ENCODE measurements at places on chromosomes 7 and 10.

DNA sequence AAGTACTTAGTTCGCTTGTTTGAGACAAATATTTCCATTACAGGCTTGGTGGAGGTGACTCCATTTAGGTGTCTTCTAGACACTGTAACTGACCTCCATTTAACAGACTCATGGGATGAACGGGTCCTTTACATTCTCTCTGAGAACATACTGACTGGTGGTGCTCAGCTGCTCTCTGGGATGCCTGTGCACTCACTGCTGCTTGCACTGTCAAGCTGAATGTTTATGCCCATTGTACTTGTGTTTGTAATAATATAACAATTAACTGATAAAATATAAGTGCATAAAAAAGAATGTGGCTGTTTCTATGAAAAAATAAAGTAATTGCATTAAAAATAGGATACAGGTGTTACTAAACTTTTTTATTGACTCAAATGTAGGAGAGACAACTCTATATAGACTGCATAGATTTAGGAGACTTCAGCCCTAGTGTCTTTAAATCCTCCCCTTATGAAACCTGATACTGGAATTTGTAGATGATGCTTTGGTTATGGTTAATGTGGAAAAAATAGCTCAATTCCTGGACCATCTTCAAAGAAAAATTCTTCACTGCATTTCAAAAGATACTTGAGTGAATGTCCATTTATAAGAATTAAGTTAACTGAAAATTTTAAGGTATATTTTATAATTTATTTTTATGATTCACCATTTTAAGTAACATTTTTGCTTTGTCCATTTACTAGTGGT lies 85.4 kb downstream of the CDK14 start:
- DNase-seq, result no peak

- no peak for DNase-seq
Observed at GRCh38 chr10:13416760-13417159, 68.7 kb upstream of the SEPHS1 start.

- peak; percentile 83 for DNase-seq
Observed at GRCh38 chr7:19772841-19773760, at the start of gene TMEM196. TMEM196 (minus strand) TSS chr7:19773617; CDS start chr7:19772696, 921 bp downstream.

DNA sequence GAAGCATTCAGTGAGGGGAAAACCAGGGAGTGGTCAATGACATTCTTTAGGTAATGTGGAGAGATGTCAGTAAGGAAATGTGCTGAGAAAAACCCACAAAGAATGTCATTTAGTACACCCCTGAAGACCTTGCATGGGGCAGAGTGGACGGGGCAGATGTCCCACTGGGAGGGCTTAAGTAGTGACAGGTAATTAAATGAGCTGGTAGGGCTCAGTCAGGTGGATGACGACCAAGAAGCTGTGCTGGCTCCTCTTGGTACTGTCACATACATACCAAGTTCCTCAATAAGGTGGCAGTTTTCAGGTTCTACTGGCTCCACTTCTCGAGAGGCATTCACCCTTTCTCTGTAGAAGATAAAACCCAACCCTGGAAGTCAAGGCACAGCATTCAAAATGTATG lies 1.8 kb downstream of the PON3 start:
- no peak for DNase-seq

DNA sequence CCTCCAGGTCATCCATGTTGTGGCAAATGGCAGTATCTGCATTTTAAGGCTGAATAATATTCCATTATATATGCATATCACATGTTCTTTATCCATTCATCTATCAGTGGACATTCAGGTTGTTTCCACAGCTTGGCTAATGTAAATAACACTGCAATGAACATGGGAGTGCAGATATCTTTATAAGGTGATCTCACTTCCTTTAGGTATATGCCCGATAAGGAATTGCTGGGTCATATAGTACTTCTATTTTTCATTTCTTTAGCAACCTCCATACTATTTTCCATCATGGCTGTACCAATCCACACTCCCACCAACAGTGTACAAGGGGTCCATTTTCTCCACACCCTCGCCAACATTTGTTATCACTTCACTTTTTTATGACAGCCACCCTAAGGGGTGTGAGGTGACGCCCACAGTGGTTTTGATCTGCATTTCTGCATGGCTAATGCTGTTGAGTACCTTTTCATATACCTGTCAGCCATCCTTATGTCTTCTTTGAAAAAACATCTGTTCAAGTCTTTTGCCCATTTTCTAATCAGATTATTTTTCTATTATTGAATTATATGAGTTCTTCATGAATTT lies 18.9 kb downstream of the ABI1 start:
- no peak for DNase-seq

- no peak for DNase-seq
Observed at GRCh38 chr7:78879206-78879605, 574.3 kb downstream of the MAGI2 start.

GRCh38 chr10:120400601-120401000 lies 56.4 kb upstream of the PLPP4 start:
- DNase-seq, result no peak

- DNase-seq, result no peak
Observed at GRCh38 chr7:45192621-45193041, 35.0 kb downstream of the RAMP3 start.

DNA sequence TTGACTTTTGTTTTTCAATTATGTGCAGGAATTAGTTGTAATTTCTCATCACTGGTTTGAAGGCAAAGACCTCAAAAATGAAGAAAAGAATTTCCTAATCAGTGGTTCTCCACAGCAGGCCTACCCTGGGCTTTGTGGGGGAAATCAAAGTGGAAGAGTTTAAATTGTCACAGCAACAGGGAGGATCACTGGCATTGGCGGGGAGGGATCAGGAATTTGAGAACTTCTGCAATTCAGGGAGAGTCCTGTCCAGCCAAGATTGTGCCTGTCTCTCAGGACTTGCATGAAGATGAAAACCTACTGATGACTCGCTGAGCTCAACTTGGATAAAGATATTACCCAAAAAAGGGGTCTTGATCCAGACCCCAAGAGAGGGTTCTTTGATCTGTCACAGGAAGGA lies 70.1 kb downstream of the HACD1 start:
- peak; percentile 7 for DNase-seq

DNA sequence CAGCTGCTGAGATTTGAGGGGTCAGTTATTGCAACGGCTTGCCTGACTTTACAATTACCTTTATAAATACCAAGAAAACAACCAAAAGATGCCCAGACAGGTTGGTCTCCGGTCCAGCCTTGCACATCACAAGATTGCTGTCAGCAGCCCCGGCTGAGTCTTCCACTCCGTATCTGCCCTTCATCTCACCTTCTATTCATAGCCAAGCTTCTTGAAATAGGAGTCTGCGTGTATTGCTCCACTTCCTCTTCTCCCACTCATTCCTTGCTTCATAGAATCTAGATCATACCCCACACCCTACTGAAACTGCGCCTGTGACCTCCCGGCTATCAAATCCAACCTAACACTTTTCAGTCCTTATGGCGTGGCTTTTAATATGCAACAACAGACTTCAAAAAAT lies 31.1 kb upstream of the USP6NL start:
- no peak for DNase-seq

- DNase-seq, result peak; percentile 83
Observed at GRCh38 chr7:122885583-122886356, 490 bp downstream of the CADPS2 start.

DNA sequence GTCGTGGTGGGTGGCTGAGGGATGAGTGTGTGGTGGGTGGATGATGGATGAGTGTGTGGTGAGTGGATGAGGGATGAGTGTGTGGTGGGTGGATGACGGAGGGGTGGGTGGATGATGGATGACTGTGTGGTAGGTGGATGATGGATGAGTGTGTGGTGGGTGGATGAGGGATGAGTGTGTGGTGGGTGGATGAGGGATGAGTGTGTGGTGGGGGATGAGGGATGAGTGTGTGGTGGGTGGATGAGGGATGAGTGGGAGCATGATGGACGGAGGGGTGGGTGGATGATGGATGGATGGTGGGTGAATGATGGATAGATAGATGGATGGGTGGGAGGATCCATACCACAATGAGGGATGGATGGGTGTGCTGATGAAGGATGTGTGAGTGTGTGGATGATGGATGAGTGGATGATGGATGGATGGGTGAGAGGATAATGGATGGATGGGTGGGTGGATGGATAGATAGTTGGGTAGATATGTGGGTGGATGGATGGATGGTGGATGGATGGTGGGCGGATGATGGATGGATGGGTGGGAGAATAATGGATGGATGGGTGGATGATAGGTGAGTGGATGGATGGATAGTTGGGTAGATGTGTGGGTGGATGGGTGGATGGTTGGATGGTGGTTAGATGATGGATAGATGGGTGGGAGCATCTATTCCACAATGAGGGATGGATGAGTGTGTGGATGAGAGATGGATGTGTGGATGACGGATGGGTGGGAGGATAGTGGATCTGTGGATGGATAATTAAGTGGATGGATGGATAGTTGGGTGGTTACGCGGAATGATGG lies 266.8 kb downstream of the CELF2 start:
- DNase-seq, result no peak

GRCh38 chr10:43027331-43027955 lies 49.4 kb upstream of the RET start:
- DNase-seq, result no peak

- no peak for DNase-seq
Observed at GRCh38 chr10:129945064-129945463, 19.0 kb downstream of the EBF3 start.

DNA sequence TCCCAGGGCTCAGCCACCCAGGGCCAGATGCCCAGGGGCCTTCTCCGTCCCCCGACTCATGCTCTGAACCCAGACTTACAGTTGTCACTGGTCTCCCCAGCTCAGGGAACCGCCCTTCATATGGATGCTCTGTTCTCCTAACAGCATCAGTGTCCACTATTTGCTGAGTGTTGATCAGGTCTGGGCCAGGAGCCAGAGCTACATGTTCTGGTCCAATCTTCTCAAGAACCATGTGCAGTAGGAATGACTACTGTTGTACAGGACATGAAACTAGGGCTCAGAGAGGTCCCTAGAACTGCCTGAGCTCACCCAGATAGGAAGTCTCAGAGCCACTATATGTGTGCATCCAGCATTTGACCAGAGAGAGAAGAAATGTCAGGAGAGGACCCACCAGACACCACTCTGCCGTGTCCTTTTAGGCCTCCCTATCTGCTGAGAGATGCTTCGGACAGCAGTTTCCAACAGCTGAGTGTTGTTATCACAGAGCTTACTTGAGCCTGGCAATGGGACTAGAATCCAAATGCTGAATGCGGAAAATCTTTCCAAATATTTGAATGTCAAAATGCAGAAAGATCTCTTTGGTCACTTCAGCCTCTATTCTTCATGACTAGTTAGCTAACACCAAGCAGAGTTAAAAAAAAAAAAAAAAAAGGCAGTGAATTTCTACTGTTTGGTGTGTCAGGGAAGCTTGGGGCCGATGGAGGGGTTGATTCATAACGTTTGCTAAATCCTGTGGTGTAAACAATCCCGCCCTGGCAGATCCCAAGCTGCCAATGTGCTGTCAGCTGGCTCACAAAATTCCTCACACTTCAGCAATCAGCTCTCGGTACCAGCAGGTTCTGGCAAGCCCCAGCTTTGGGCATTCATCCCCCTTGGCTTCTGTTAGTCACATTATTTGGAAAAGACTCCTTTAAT lies 246.1 kb downstream of the TNS3 start:
- DNase-seq, result no peak

GRCh38 chr10:110647136-110647430 lies 2.9 kb downstream of the RBM20 start:
- DNase-seq, result no peak
